Fibroblast of gingiva (primary cell): ENCODE measurements at places on chromosomes 6 and 20.

GRCh38 chr20:32678948-32679347 is 5.2 kb upstream of the C20orf203 start:
- DNase-seq, result peak; percentile 90

DNA sequence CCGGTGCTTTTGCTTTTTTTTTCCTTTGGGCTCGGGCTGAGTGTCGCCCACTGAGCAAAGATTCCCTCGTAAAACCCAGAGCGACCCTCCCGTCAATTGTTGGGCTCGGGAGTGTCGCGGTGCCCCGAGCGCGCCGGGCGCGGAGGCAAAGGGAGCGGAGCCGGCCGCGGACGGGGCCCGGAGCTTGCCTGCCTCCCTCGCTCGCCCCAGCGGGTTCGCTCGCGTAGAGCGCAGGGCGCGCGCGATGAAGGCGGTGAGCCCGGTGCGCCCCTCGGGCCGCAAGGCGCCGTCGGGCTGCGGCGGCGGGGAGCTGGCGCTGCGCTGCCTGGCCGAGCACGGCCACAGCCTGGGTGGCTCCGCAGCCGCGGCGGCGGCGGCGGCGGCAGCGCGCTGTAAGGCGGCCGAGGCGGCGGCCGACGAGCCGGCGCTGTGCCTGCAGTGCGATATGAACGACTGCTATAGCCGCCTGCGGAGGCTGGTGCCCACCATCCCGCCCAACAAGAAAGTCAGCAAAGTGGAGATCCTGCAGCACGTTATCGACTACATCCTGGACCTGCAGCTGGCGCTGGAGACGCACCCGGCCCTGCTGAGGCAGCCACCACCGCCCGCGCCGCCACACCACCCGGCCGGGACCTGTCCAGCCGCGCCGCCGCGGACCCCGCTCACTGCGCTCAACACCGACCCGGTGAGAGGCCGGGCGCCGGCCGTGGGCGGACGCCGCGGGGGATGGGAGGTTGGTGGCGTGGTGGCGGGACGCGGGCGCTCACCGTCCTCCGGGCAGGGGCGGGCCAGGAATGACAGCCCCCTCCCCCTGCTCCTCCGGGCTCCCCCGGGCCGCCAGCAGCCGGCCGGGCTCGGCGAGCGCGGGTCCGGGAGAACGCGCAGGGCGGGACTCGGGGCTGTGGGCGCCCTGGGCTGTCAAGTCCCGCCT is 606 bp downstream of the ID4 start:
- DNase-seq, result peak; percentile 30

GRCh38 chr6:36691011-36691410 is 6.6 kb upstream of the RAB44 start:
- no peak for DNase-seq

GRCh38 chr6:100617633-100618350 is 153.1 kb upstream of the SIM1 start:
- peak; percentile 3 for DNase-seq

GRCh38 chr6:42502990-42503389 is 51.3 kb upstream of the TRERF1 start:
- DNase-seq, result no peak

- DNase-seq, result peak; percentile 49
Measured at GRCh38 chr6:13614126-13614925, 809 bp upstream of the NOL7 start.

DNA sequence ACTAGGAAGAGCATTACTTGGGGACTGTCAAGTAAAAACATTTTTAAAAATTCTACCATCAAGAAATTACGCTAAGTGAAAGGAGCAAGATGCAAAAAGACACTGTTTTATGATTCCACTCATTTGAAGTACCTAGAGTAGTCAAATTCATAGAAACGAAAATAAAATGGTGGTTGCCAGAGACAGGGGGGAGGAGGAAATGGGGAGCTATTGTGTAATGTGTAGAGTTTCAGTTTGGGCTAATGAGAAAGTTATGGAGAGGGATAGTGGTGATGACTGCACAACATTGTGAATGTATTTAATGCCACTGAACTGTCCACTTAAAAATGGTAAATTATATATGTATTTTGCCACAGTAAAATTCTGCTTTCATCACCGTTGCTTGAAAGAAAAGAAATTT is 83.8 kb downstream of the UST start:
- DNase-seq, result peak; percentile 26

DNA sequence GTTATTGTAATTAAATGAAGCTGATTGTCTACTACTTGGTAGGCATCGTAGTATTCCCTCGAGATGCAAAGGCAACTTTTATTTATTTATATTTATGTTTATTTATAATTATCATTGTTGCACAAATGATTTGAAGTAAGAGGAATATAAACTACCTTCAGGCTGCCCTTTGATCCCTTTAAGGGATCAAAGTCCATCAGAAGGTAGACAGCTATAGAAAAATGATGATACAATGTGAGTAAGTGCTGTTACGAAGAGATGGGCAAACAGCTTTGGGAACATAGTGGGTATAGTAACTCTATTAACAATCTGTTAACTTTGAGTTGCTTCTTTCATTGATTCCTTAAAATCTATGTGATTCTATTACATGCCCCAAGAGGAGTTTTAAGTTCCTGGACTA is 512.8 kb upstream of the CITED2 start:
- DNase-seq, result no peak

DNA sequence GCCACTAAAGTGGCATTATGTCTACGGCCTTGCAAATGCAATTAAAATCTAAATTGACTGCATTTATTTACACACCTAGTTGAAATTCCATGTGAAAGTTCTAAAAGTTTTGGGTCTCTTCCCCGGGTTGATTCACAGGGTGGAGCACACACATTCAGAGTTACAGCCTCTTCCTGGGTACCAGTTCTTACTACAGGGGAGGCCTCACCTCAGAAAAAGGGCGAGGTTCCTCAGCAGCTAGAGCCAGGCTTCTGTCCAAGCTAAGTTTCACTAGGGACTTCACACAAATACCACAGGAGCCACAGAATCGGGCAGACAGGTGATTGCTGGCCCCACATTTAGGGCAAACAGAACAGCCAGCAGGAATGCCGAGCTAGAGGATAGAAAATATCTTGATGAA is 52.7 kb downstream of the DZANK1 start:
- DNase-seq, result no peak

DNA sequence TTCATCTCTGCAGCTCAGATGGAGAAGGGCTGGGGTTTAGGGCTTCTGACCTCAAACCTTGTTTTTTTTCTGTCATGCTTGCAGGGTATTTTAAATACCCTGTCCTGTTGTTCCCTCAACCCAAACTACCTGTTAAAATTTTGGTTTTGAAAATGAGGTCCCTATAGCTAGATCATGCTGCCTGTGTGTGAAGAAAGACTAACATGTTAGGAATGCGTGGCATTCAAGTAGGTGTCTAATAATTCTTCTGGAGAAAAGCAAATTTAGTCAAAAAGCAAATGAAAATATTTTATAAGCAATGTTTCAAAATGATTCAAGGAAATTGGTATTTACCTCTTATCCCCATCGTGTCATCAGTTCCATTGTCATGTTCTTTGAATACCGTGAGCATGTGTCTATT is 77.2 kb upstream of the C20orf144 start:
- no peak for DNase-seq

- DNase-seq, result no peak
Measured at GRCh38 chr6:157563611-157564284, 182.8 kb downstream of the ZDHHC14 start.

DNA sequence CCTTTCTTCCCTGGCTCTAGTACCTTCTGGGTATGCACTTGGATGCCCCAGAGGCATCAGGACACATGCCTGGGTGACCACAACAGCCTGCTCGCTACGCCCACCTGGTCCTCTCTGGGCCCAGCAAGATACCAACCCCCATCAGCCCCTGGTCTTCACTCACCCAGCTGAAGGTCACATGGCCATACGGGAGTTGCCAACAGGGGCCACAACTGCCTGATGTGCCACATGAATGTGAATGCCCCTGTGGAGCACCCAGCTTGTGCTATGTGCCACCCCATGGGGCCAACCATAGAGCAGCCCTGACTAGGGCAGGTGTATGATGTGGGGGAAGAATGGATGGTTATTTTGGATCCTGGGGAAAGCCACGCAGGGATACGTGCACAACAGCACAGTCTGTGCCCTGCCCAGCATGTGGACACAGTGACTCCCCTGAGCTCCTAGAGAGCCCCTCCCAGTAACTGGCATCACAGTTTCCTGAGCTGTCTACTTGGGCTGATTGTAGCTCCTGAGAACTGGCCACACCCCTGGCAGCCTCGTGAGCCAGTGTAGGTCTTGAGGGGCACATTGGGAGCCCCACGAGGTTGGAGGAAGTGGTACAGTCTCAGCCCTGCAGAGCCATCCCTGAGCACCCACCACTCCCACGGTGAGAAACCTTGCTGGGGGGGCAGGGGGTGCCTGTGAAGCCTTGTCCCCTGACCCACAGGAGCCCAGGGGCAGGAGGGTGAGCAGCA is 10.5 kb upstream of the PCMTD2 start:
- DNase-seq, result no peak

- peak; percentile 26 for DNase-seq
Measured at GRCh38 chr6:165231581-165232561, 77.5 kb downstream of the C6orf118 start.

GRCh38 chr6:17454316-17455005 is 61.1 kb downstream of the CAP2 start:
- DNase-seq, result peak; percentile 80

DNA sequence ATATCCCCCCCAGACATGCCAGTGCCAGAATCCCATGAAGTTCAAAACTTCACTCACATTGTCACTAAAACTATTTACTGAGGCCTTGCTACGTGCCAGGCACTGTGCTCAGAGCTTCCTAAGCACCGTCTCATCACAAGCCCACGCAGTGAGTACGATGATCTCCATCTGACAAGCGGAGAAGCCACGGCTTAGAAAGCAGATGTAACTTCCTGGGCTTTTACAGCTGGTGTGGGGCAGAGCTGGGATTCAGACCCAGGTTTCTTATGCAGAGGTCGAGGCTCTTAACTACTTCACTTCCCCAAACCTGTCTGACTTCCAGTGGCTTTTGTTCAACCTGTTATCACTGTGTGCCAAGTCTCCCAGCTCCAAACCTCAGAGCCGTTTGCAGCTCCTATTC is 8.3 kb downstream of the MDGA1 start:
- DNase-seq, result no peak

DNA sequence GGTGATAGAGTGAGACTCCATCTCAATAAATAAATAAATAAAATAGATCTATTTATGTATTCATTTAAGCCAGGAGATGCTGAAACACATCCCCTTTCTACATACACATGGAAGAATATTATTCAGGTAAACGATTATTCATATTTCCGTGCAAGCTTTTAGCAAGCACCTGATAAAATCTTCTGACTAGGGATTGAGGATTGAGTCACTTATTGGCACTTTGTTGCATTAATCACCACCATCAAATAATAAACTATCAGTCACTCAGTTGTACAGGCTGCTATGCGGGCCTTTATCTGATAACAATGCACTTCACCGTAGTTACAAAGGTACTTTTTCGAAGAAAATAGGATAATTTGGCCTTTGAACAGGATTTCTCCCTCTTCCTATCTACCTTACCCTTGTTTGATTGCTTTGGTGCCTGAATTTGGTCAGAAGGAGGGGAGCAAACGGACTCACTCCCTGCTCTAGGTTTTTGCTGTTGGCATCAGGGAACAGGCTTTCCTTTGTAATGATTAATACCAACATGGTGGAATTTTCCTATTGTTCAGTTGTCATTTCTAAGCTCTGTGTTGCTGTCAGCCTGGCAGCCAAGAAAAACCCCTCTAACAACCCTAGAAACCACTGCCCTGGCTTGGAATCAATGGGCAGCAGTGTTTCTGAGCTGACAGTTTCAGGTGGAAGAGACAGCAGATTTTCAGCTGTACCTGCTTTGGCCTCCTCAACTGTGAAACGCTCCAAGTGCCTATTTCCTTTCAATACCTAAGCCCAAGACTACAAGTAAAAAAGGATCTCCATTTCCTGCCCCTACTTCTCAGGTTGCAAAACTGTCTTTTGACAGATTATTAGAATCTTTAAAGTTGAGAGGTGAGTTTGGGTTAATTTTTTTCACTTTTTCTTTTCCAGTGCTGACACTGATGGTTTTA is 63.0 kb downstream of the MYB start:
- DNase-seq, result no peak

DNA sequence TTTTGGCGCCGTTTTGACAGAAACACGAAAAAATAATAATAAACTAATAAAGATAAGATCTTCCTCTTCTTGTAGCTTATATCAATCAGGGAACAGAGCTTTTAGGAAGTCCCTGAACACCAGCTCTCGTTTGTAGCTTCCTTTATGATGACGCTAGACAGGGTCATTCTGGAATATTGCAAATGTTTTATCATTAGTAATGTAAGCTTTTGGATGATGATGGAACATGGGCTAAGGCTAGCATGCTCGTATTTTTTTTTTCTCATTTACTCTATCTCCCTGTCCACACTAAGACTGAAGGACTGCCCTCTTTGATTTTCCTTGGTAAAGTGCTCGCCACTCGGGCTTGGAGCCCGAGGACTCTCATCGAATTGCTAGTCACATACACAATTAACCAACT is 22.1 kb upstream of the POM121L2 start:
- no peak for DNase-seq

DNA sequence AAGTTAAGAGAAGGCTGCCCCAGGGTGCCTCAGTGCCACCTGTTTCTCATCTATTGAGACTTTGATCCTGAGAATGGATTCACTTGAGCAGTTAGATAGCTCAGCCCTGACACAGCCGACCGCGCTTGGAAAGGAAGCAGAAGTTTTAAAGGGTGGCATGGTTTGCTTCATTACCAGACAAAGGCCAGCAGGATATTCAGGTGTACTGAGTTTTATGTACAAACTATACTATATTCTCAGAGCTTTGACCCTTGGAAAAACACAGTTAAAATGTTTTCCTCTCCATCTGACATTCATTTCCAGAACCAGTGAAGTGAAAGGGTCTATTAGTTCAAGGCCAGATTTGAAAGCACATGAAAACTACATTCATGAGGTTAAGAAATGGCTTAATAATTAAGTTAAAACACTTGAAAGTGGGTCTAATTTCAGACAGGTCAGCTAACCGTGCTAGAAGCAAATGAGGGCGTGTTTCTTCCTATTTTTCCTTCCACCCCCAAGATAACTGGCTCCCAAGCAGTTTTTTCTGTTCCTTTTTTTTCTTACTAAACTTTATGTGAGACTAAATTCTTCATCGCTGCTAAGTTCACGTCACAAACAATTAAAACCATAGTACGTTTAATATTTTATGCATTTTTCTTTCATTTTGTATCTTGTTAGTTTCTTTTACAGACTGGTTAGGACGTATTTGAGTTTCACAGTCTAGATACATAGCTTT is 385.3 kb upstream of the SOX4 start:
- no peak for DNase-seq

GRCh38 chr6:7703148-7703680 is 22.7 kb upstream of the BMP6 start:
- DNase-seq, result no peak

DNA sequence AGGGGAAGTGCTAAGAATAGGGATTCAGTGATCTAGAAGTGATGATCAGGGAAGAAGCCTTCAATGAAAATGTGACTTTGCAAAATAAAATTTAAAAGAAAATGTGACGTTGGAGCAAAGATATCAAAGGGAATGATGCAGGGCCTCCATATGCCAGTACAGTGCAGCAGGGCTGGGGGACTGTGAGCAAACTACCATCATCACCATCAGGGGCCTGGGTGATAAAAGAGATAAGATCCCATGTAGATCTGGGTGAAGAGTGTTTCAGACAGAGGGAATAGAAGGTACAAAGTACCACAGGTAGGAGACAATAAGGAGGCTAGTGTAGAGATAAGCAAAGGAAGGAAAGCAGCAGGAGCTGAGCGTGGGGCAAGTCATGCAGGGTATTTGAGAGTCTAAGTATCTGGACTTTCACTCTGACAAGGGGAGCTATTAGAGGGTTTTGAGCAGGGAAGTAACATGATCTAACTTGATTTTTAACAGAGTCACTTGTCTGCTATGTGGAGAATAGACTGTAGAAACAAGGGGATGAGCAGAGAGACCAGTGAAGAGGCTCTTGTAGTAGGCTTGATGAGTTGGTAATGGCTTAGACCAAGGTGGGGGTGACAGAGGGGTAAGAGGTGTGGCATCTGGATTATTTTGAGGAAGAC is 295.6 kb downstream of the ZFAND3 start:
- no peak for DNase-seq
